Immature natural killer cell (primary cell): ENCODE measurements at places on chromosomes 5 and 9. TPM values are rescaled to one million over a fixed set of nuclear protein-coding genes. Genes with fewer than 3 reads are reported as not detected.
A peak's percentile ranks its signal among the peaks of the same experiment; 100 is the strongest.

DNA sequence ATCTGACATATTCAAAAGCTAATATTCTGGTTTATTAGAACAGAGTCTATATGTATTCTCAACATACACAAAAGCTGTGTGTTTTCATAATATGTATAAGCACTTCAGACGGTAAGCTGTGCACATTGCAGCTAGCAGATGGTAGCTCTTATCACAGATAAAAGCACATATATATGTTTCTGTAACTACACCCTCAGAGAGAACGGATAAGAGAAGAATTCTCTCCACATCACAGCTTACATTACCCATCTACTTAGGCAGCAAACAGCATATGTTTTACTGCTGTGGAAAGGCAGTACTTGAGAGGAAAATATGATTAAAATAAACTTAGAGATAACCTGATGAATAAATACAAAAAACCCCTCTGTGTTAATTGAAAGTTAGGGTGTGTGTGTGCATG is 450.9 kb upstream of the ZNF608 start:
- DNase-seq = no peak

GRCh38 chr5:373710-374602 is 52.4 kb downstream of the AHRR start:
- DNase-seq = no peak

DNA sequence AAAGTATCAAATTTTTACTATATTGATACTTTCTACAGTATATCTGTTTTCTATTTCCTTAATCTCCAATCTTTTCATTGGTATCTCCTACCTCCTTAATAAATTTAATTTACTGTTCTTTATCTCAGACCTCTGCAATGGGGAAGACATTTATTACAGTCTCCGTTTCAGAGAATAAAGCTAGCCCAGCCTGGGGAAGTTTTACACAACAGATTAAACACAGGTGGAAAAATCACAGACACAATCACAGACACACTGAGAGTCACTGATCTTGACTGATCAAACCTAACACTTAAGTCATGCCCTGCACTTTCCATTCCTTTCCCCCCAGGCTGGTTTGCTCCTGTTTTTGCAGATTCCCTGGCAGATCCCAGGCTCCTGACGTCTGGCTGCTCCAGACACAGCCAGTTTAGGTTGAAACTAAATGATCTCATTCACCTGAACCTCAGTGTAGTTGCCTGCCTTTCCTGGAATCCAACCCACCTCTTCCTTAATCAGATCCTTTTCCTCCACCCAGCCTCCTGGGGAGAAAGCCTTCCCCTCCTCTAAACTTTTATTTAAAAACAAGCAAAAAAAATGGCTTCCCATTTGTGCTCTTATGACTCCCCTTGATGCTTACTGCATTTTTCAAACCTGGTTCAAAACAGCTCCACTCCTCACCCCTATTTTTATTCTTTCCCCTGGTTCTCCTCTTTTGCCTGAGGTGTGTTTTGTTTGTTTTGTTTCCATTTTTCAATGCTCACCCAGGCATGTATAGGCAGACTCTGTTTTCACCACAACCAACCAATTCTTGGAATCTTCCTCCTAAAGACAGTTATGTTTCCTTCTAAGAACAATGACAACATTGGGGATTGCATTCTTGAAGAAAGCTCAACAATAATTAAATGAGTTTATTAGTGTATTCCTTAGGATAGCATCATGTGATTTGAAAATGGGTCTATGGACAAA is 29.5 kb upstream of the OSMR start:
- DNase-seq = no peak

- DNase-seq = no peak
Observed at GRCh38 chr9:33172256-33173238, 5.4 kb upstream of the B4GALT1 start.

- DNase-seq = no peak
Observed at GRCh38 chr5:110588286-110588980, 138.0 kb downstream of the TMEM232 start.

GRCh38 chr5:73229271-73229670 is 56.3 kb downstream of the TMEM174 start:
- no peak for DNase-seq

- no peak for DNase-seq
Observed at GRCh38 chr5:134511796-134512660, 13.4 kb upstream of the JADE2 start.

DNA sequence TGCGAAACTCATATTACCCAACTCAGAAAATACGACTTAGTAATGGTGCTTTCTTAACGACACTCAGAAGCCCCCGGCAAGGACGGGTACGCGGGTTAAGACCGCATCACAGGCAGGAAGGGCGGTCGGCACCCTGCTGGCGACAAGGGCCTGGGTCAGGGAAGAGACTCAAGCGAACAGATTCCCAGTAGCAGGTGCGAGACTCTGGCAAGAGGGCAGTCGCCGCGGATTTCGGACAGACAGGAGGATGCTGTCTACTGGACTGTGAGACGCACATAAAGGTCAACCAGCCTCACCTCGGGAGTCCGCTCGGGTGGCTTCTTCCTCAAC is 398 bp downstream of the RAPGEF6 start:
- peak; percentile 78 for DNase-seq

- DNase-seq = no peak
Observed at GRCh38 chr5:40389591-40389990, 290.1 kb upstream of the PTGER4 start.

DNA sequence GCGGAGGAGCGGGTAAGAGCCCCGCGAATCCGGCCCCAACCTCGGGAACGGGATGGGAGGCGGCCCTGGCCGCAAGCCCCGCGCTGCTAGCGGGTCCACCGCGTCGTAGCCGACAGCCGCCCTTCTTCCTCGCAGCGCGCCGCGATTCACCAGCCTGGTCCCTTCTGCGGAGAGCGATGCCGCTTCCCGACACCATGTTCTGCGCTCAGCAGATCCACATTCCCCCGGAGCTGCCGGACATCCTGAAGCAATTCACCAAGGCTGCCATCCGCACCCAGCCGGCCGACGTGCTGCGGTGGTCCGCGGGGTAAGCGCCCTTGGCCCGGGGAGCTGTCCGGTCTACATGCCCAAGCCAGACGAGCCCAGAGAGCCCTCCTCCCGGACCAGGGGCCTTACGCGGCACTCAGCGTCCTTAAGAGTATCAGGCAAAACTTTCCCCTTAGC is 335 bp downstream of the ROPN1L start:
- no peak for DNase-seq

- DNase-seq = no peak
Observed at GRCh38 chr9:95605816-95606488, 89.2 kb upstream of the PTCH1 start.

GRCh38 chr9:115109486-115109885 is 8.5 kb downstream of the TNC start:
- no peak for DNase-seq

DNA sequence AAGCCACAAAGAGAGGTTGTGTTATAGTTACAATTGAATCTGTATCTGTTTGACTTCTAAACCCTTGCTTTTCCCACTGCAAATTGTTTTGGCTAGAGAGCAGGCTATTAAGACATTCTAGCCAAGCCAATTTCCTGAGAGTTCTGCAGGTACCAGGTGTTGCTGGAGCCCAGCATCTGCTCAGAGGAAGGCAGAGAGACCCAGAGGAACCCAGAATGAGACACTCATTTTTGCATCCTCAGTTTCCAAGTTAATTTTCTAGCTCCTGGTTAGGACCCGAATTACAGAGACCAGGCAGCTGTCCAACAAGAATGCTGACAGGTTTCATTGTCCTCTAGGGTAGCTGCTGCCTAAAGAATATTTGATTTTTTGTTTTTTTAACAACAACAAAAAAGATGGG is 266.2 kb downstream of the TRIM32 start:
- DNase-seq = no peak

DNA sequence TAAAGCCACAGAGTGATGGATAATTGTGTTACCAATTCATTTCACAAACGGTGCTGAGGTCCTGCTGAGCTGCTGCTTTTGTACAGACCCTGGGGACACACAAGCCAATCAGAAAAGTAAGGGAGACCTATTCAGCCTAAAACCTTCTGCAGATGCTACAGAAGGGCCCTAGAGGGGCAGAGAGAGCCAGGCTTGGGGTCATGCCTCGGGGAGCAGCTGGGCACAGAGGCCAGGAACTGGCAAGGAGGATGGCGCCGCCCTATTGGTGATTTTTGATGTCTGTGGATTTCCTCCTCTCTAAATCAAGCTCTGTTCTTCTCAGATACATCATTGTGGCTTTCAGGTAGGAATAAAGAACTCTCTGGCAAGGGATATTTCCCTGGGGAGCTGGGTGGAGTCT is 181.9 kb downstream of the ZNF462 start:
- DNase-seq = no peak

- DNase-seq = peak; percentile 66
Observed at GRCh38 chr9:92790542-92791527, 26.2 kb upstream of the BICD2 start.

DNA sequence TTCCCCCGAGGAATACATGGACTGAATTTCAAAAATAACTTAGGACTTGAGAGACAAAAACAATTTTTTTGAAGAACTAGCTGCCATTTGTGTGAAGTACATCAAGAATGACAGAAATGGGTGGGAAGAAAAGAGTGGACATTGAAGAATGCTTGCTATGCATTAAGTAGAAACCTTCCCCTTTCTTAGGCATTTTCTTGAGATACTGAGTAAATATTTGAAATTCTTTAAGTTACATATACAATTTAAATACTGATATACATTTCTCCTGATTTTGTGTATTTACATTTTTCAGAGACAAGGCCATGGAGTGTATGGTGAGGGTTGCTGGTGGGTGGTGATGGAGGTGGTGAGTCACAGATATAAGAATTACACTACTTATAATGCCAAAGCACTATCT is 319.3 kb upstream of the ADAMTSL1 start:
- no peak for DNase-seq

- no peak for DNase-seq
Observed at GRCh38 chr5:172052450-172053236, 46.2 kb upstream of the FBXW11 start.

GRCh38 chr9:87494970-87495471 is 2.6 kb upstream of the DAPK1 start:
- DNase-seq = no peak

- DNase-seq = no peak
Observed at GRCh38 chr9:107810461-107810961, 320.9 kb upstream of the KLF4 start.

GRCh38 chr9:71692337-71692736 is 76.0 kb downstream of the CEMIP2 start:
- DNase-seq = no peak

DNA sequence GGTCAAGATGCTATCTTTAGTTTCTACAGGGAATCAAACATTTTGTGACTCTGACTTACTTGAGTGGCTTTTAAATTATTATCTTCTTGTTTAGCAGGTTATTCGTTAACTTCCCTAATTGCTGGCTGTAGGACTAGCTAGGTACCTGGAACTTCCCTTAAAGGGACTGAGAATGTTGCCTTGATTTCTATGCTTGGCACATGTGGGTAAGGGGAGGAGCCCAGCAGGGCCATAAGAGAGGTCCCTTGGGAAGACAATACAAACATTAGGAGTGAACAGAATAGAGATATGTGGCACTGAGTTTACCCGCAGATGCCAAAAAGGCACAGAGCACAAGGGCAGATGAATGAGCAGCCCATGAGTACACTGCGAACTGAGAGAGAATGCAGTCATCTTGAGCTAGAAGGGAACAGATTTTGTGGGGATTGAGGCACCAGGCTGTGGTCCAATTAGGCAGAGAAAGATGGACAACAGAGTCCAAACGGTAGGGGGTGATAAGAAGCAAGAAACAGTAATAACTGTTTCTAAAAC is 9.8 kb downstream of the CKMT2 start:
- DNase-seq = no peak

- no peak for DNase-seq
Observed at GRCh38 chr9:74771262-74771585, 116.5 kb downstream of the TRPM6 start.

GRCh38 chr5:101728933-101729332 is 567.2 kb downstream of the SLCO4C1 start:
- DNase-seq = no peak

GRCh38 chr9:115507148-115507547 is 389.2 kb upstream of the TNC start:
- DNase-seq = no peak

DNA sequence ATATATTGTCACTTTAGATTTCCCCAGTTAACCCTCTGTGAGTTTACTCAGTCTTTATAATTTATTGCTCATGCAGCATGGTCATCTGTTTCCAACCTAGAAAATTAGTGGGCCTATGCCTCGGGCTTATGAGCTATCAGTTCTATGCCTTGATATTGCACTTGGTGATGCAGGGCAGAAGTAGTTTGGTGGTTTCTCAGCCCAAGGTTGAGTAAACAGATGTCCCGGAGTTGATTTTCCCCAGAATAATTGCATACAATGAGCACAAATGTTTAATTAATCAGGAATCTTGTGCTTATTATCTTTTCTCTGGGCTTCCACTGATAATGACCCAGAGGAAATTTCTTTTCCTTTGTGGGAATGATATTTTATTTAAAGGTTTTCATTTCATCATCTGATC is 474.0 kb downstream of the CCDC171 start:
- DNase-seq = no peak

GRCh38 chr9:124137009-124137943 is 120.5 kb upstream of the NEK6 start:
- no peak for DNase-seq

DNA sequence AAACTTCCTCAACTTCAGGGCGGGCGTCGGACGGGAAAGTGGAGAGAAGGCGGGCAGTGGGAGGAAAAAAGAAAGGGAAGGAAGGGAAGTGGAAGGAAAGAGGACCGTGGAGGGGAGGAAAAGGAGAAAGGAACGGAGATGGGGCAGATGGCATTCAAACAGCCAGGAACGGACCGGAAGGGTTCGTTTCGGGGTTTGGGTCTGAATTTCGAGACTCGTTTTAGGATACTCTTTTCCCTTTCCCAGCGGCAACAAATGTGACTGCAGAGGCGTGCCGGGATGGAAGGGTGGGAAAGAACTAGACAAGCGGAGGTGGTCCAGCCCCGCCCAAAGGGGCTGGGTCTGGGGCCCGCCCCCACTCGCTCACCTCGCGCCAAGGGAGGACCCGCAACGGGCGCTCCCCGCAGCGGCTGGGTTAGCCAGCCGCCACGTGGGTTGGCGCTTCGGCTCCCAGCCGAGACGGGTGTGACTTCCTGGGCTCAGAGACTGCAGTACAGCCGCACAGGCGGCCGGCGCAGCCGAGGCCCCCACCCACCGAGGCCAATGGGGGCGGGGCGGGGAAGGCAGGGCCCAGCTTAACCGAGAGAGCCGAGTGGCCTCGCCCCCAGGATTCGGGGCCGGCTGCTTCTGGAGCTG is 2.7 kb downstream of the VCAN start:
- DNase-seq = peak; percentile 16

- DNase-seq = no peak
Observed at GRCh38 chr5:123720955-123721354, 209.0 kb downstream of the CSNK1G3 start.

GRCh38 chr5:154972476-154973080 is 31.7 kb downstream of the MRPL22 start:
- no peak for DNase-seq

Gene ORM2
- not detected for polyA plus RNA-seq

Gene ANKRD20A1
- 1.9 TPM for polyA plus RNA-seq

Gene STK32A
- polyA plus RNA-seq = not detected

Gene QRFP
- not detected for polyA plus RNA-seq

Gene OTP
- not detected for polyA plus RNA-seq

Gene TLE4
- 38.1 TPM for polyA plus RNA-seq

Gene CDC25C
- polyA plus RNA-seq = 0.57 TPM

Gene SAXO1
- polyA plus RNA-seq = not detected

Gene PCDHAC1
- polyA plus RNA-seq = not detected

Gene MARVELD2
- polyA plus RNA-seq = not detected

Gene PCDHGB5
- 0.36 TPM for polyA plus RNA-seq

Gene FOXD4L4
- not detected for polyA plus RNA-seq

Gene CRHBP
- polyA plus RNA-seq = not detected

Gene LTC4S
- 5.8 TPM for polyA plus RNA-seq

Gene GRHPR
- polyA plus RNA-seq = 84.9 TPM
